Nucleus accumbens (tissue), 56 donors: ENCODE measurements at places on chromosomes 16 and 17.

- DNase-seq: no peak
Measured at GRCh38 chr16:83045790-83046189, 419.0 kb downstream of the CDH13 start.

DNA sequence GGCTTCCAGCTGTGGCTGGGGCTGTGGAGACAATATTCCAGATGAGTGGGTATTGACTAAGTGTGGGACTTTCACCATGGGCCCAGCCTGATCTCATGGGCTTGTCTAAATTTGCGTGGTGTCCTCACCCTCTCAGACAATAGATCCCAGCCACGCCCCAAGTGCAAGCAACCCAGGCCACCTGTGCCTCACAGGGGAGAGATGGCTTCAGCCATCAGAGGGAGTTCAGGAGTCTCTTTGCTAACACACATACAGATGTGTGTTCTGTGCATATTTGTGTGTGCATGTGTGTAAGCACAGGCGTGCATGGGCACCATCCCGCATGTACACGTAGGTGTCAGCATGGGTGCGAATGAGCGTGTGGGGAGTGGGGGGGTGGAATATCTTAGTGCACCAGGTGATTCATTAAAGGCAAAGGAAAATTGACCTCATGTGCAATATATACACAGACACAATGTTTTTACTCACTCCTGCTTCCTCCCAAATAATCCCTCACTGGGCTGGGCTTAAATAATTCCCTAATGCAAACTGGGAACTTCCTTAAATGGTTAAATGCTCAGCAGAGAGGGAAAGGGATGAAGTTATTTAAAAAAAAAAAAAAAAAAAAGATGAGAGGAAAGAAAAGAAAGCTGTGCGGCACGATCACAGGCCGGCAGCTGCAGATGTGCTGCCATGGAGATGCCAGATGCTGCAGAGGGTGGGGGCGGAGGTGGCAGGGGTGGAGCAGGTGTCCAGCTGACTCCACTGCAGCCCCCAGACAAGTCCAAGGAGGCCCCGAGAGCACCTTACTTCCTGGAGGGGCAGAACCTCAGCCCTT, 24.0 kb upstream of the CDC42EP4 start:
- no peak for DNase-seq

GRCh38 chr16:87764600-87765472, 950 bp downstream of the KLHDC4 start:
- DNase-seq: no peak

GRCh38 chr17:47165137-47165536, 24.0 kb downstream of the CDC27 start:
- DNase-seq: no peak

DNA sequence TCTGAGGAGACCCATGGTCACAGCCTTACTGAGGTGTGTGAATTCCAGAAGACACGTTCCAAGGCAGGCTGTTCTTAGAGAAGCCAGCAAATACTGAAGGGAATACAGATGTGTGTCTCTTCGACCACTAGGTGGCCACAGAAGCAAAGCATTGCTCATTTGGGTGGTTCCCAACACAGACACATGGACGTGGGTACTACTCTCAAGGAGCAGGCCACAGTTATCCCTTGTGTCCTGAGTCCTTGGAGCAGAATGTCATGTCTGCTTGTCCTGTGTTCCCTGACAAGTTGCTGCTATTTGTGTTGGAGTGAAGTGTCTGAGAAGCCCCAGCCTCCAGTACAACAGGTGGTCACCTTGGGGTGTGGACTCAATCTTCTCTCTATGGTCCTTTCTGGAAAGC, 30.3 kb downstream of the HMOX2 start:
- DNase-seq: peak; percentile 74

- no peak for DNase-seq
Measured at GRCh38 chr16:84851192-84852127, 31.7 kb downstream of the CRISPLD2 start.

DNA sequence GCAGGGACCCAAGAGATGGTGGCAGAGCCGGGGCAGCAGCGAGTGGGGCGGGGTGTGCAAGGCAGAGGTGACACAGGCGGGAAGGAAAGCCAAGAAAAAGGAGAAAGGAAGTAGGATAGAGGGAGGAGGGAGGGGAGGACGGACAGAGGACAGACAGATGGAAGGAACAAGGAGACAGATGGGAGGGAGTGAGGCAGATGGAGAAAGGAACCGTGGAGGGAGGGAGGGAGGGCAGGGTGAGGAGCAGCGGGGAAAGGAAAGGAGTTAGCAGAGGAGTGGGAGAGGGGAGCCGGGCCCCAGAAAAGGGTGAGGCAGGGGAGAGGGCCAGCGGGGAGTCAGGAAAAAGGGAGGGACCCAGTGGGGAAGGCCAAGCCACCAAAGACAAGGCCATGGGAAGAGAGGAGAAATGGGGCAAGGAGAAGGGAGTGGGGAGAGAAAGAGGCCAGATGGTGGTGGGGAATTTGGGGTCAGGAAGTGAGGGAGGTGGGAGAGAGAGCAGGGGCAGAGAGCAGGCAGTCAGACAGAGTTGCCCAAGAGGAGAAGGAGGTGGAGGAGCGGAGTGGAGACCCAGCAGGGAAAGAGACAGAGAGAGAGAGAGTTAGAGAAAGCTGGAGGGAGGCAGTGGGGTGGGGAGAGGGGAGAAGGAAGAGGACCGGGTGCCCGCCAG, 13.2 kb upstream of the ASGR1 start:
- no peak for DNase-seq

DNA sequence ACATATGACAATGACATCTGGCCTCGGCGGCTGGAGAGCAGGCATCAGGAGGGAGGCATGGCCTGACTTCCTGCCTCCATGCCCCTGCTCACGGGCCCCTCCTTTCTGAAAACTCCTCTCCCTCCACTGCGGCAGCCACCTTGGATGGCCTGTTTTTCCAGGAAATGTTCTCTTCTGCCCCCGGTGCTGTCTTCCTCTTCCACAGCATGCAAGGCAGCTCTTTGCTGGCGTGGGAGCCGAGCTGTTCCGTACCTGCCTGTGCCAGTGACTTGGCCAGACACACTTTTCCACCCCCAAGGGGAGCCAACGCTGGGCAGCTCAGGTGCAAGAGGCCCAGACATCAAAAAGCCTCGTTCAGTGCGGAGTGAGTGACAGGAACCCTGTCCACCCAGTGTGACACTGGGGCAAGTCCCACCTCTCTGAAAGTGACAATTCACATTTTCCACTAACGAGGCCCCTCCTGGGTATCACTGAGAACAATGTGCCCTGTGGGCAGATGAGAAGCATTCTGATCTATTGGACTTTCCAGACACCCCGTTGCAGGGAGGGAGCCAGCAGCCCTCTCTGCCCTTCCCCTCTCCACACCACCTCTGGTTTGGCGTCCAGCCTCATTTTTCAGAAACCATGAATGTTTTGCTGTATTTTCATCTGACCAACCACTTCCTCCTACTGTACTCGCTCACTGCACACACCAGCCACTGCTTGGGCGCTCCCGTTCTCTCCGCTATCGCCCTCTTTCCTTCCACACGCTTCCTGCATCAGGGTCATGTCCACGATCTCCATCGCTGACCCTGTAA, 31.2 kb downstream of the NSMCE1 start:
- DNase-seq: no peak

- no peak for DNase-seq
Measured at GRCh38 chr17:12537436-12537835, 128.3 kb upstream of the MYOCD start.

GRCh38 chr16:25258861-25259179, 1.2 kb upstream of the ZKSCAN2 start:
- no peak for DNase-seq

DNA sequence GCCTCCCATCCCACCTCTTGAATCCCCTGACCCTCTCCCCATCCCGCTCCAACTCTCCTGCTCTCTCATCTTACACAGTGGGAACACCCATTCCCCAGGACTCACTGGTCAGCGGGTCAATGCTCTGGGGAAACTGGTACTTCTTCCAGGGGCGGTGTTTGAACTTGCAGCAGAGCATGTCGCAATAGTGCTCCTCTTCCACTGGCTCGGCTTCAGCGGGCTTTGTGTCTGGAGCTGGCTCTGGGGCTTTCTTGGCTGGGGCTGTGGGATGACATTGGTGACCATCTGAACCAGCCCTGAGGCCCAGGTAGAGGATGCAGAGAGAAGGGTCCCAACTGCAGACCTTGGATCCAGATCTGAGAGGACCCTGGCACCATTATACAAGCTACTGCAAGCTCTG, 51.9 kb downstream of the CNGB1 start:
- DNase-seq: no peak

- no peak for DNase-seq
Measured at GRCh38 chr16:65665586-65665985, 543.7 kb upstream of the CDH11 start.

- no peak for DNase-seq
Measured at GRCh38 chr17:51770027-51770759, 388.3 kb downstream of the CA10 start.

DNA sequence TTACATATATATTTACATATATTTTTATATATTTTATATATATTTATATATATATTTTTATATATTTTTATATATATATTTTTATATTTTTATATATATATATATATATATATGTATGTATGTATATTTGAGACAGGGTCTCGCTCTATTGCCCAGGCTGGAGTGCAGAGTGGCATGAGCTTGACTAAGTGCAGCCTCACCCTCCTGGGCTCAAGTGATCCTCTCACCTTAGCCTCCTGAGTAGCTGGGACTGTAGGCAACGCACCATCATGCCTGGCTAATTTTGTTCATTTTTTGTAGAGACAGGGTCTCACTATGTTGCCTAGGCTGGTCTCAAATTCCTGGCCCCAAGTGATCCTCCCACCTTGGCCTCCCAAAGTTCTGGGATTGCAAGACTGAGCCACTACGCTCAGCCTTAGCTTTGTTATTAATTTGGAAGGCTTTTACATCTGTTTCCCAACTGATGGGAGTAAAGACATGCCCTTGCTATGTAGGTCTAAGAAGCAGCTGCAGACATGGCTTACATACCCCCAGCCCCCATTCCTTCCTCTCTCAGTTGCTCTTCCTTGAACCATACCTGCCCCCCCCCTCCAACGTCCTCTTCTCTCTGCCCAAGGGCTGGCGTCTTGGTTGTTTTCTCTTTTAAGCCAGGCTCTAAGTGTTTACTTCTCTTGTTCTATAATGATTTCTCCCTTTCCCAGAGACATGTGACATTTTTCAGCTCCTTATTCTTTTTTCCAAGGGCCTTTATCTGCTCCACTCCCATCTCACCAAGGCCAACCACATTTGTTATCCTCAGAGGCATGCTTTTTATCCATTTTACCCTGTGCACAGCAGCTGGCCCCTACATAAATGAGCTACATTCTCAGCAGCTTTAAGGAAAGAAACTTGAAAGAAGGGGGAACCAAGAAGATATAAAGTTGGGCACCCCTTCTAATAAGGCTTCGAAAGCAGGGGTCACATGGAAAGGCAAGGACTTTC, 64.2 kb upstream of the ATF7IP2 start:
- no peak for DNase-seq
